ENCODE measurements at places on chromosomes 6 and 20.

DNA sequence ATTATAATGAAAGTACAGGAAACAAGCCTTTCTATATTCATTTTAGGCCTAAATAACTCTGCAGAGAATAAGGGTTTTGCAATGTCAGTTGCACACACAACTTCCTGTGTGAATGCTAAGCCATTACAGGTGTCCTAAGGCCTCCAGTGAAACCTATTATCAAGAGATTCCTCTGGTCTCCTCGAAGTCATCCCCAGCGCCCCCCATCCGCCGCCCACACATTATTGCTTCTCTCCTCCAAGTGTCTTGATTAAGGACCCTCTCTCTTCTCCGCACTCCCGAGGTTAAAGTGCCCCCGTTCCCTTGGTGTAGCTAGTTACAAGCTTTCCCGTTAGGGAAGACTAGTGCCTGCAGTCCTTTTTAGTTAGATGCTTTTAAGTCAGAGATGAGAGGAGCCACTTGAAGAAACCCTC, 1.3 kb downstream of the HIVEP2 start:
- no peak for ATAC-seq

GRCh38 chr6:116884530-116884929, 7.5 kb downstream of the RFX6 start:
- no peak for ATAC-seq

GRCh38 chr6:165552248-165552736, 110.7 kb downstream of the PDE10A start:
- no peak for ATAC-seq

GRCh38 chr6:133855276-133855990, 33.5 kb upstream of the TCF21 start:
- ATAC-seq = no peak

DNA sequence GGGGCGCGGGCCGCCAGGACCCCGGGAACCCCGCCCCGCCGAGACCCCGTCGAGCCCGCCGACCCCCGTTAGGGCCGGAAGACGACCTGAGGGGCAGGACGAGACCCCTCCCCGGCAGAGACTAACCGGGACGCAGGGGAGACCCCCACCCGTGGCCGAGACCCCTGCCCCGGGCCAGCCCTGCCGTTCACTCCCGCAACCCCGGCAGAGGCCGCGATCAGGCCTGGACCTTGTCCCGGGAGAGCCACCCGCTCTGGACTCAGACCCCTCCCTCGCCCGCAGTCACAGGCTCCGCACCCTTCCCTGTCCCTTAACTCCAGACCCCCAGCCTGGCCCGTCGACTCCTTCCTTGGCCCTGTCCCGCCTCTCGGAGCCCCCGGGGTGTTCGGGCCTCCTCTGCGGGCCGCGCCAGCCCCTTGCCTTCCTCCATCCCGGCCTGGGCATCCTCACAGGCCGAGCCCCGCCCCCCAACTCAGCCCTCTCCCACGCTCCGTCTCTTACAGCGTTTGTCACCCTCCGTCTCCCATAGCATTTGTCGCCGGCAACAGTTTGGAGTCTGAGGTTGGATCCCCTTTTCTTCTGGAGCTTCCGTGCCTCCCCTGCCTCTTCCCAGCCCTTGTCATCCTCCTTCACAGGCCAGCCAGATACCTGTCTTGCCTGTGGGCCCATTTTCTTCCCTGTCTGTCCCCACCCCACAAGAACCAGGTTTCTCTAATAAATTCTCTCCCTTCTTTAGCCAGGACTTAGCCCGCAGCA, 569 bp downstream of the TCEA2 start:
- ATAC-seq = peak; percentile 17

DNA sequence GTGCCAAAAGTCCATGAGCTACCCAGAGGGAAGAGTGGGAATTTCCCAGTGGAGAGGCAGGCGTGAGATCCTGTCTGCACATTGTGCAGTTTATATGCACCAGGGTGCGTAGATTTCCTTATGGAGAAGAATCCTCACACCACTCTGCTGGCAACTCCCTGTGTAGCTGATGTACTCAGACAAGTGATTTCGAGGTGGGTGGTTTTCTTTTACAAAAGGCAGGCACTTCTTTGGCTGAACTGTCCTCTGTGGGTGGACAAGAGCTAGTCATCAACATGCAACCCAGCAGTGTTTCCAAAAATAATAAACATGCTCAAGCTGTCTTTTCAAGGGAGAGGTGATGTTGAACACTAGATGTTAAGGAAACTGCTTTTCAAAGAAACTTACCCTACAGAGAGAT, 121.7 kb upstream of the NXT1 start:
- no peak for ATAC-seq

DNA sequence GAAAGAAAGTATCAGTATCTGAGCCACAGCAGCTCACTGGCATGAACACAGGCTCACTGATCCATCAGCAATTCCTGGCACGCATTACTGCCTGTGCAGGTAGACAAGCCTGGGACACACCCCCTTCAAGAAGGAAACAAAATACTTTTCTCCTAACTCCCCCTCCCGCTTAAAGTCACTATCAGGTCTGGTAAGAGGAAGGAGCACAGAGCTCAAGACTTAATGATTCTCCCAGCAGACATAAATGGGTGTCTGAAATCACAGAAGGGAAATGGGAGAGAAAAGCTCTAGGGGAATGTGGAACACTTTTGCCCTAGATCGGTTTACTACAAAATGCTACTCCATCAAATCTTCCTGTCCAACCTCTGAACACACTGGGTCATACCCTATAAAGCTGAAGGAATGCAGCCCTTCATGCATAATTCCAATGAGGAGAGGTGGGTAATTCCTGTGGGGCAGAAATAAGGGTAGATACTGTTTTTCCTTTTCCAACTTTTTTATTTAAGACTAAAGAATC, at the start of gene ADGRF1:
Gene ADGRF1 (minus strand): TSS at position 58 of the 517 bp plus-strand sequence. CDS start 13,271 bp downstream, outside the sequence.
- ATAC-seq = no peak

- peak; percentile 50 for ATAC-seq
Observed at GRCh38 chr20:58449681-58450221, 60.7 kb downstream of the VAPB start.

DNA sequence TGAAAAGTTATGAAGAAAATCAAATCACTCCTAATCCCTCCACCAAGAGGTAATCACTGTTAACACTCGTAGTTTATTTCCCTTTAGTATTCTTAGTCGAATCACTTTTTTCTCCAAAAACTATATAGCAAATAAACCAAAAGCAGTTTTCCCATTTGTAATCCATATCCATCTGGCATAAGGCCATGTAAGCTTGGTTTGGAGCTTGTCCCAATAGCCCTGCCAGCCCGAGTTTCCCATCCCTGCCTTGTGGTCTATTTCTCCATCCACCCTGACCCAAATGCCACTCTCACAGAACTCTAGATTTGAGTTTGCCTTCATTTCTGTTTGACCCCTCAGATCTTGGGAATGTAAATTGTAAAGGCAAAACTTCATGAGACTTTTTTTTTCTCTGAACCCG, 71.8 kb upstream of the DSP start:
- ATAC-seq = no peak

DNA sequence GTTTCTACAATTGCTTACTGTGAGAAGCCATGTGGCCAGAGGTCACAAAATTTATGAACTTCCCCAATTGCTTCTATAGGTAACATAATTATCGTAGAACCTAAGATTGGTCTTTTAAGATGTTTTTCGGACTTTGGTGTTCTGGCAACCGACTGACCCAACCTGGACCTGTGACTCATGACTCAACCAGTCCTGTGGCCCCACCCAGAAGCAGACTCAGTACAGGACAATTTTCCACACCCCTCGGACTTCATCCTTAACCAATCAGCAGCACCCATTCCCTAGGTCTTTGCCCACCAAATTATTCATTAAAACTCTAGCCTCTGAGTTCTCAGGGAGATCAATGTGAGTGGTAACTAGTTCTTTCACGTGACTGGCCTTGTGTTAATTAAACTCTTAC, 26.4 kb upstream of the AKAP12 start:
- ATAC-seq = no peak

DNA sequence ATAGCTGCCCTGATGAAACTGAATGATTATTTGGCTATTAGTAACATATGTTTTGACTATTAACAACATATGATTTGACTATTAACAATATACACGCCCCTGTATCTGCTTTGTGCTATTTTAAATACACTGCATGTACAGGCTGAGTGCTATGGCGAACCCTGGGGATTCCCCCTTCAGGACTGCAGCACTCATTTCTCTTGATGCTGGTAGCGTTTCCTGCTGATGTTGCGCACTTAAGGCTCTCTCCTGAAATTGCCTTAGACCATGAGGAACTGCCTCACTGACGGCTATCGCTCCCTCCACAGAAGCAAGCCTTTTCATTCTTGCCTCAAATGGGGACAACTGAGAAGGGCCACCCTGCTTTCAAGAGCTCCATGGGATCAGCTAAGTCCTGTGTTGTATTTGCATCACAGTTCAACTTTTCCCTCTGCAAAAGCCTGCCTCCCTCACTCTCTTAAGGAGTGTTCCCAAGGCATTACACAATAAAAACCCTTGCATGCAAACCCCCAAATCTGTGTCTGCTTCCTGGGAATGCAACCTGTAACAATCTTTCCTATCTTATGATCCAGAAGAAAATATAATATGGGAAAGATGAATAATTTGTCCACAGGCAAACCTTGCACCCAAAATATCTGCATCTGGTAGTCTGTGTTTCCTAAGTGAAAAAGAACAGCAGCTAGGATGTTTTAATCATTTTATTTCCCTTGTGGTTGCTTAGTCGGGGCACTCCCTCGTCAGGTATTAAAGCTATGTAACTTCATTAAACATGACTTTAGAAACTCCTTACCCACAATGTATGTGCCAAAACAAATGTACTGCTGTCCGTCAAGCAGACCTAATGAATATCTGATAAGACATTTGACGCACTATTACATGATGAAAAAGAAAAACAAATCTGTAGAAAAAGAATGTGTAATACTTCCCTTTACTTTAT, 456.4 kb downstream of the COL12A1 start:
- no peak for ATAC-seq

GRCh38 chr6:33177552-33178446, 14.5 kb downstream of the COL11A2 start:
- no peak for ATAC-seq

DNA sequence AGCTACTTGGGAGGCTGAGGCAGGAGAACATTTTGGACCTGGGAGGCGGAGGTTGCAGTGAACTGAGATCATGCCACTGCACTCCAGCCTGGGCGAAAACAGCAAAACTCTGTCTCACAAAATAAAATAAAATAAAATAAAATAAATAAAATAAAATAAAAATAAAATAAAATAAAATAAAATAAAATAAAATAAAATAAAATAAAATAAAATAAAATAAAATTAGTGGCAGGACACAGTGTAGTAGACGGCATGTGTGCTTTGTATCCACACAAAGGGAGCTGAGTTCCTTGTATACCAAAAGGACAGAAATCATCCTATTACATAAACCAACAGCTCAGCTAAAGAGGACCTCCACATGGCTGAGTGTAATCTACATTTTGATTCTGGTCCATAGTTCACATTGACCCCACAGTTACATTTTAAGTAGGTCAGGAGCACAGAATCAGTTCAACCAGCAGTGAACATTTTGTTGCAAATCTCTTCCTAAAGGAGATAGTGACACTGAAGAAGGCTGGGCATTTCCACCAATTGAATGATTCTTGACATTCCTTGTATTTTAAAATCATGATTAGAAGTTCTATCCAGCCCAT, 91.7 kb upstream of the MAP7 start:
- no peak for ATAC-seq

DNA sequence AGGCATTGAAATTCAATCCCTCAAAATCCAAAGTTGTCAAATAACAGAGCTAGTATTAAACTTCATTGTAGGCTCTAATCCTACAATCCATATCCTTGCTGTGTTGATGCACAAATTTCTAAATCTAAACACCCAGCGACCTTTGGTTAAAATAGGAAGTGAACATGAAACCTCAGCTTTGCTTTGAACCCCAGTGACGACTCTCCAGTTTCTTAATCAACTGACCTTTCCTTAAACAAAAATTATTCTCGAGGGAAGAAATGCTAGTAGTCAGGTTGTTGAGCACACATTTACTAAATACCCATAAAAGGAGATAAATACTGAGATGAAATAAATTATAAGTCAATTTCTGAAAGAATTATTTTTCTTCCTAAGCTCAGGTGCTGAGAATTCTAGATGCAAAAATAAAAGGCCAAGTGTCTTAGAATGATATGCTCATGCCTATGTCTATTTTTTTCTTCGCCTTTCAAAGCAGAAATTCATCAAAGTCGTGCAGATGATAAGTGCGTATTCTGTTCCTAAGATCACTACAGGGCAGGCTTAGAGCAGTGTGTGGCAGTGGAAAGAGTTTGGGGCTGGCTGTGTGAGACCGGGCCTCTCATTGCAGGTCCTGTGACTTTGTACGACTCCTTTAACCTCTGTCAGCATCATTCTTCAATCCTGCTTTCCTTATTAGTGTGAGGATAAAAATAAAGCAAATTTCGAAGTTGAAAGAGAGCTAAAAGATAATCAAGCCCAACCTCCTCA, 208.7 kb downstream of the PRL start:
- no peak for ATAC-seq

GRCh38 chr6:68313911-68314310, 321.2 kb upstream of the ADGRB3 start:
- no peak for ATAC-seq

DNA sequence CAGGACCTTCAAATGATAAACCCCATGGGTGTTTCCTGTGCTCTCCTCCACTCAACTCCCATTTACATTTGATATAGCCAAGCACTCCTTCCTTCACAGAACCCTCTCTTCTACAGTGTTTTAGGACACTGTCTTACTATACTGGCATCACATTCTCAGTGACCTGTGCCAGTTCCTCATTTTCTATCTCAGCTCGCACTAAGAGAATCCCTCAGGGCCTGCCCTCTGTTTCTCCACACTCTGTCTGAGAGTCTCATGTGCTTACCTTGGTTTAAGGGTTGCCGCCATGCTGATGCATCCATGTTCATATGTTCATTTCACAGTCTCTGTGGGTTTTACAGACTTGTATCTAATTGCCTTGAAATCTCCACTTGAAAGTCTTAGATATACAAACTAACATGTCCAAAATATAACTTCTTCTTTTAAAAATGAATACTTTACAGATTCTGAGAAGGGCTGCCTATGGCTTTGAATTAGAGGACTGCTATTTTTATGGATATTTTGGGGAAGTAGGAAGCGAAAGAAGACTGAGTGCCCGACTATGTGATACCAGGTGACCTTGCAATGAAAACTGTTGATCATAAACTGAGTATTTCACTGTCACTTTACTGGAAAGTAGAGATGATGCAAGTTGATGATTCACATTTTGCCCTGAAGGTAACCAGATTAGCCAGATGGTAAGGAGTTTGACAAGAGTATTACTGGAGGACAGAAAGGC, 153.1 kb upstream of the SIM1 start:
- ATAC-seq = no peak

- ATAC-seq = no peak
Observed at GRCh38 chr6:125858427-125859320, 67.9 kb downstream of the NCOA7 start.

- ATAC-seq = no peak
Observed at GRCh38 chr6:116375262-116375661, 4.5 kb downstream of the DSE start.

GRCh38 chr6:112027942-112028674, 25.8 kb upstream of the CCN6 start:
- no peak for ATAC-seq

- ATAC-seq = no peak
Observed at GRCh38 chr6:90177544-90178383, 118.9 kb downstream of the BACH2 start.

DNA sequence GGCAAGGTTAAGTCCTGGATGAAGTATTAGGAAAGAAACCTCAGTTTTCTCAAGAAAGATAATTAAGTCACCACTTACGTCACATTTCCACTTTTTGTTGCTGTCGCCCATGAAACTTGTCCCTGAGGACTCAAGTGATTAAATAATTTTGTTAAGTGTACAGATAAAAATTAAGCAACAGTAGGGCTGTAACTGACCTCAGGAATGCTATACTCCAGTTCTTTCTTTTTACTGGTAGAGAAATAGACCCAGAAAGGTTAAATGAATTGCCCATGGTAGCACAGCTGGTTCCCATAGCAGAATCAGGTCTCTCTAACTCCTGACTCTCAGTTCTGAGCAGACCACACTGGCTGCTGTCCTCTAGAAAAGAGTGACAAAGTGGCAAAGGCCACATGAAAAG, 54.5 kb downstream of the CLIC5 start:
- ATAC-seq = no peak
